ENCODE measurements at places on chromosomes 12 and 14.
A peak's percentile ranks its signal among the peaks of the same experiment; 100 is the strongest.

- no peak for DNase-seq
Observed at GRCh38 chr12:101298426-101298825, 18.5 kb downstream of the UTP20 start.

DNA sequence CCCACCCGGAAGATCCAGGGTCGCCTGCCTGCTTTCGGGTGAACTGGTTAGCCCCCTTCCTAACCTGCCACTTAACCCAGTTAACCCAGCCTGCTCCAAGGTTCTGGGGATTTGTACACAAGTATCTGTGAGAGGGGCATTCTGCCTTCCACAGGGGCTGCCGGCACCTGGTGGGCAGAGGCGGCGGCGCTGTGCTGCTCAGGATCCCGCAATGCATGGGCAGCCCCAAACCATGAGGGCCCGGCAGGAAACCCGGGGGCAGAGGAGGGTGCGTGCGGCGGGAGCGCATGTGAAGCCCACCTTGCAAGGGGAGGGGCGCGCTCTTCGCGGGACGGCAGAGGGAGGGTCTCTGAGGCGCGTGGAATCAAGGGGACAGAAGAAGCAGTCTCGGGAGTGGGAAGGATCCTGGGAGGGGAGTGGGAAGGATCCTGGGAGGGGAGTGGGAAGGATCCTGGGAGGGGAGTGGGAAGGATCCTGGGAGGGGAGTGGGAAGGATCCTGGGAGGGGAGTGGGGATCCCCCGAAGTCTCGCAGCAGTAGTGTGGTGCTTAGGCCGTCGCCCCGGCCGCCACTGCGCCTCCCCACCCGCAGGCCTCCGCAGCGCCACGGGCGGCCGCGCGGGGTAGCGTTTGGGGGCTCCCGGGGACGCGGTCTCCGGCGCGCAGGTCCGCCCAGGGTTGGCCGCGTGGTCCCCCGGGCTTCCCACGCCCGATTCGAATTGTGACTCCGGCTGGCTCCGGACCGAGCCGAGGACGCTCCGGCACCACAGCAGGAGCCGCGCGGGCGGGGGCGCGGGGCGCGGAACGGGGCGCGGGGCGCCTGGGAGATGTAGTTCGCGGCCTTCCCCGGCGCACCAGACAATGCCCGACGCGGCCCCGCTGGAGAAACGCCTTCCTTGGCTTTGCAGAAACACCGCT lies 4.9 kb upstream of the MTA1 start:
- peak; percentile 41 for DNase-seq

- no peak for DNase-seq
Observed at GRCh38 chr14:22465201-22465840, 123.7 kb downstream of the DAD1 start.

DNA sequence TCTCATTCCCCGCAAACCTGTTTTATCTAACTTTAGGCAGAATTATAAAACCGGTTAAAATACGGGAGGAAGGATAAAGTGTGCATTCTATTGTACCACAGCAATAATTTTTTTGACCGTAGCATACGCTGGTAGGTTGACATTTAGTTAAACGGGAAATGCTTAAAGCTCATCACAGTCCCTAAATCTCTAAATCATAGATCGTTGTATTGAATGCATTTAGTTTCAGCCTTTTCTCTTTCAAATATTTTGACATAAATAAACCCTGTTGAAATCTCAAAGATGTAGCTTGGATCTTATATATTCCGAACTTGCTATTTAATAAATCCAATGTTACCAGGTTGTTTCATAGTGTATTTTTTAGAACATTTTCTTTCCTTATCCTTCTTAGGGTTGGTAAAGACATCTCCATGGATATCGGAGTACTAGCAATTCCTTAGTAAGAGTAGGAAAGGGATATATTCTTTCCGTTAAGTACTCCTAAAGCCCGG lies 798 bp downstream of the CLEC2B start:
- DNase-seq, result no peak

DNA sequence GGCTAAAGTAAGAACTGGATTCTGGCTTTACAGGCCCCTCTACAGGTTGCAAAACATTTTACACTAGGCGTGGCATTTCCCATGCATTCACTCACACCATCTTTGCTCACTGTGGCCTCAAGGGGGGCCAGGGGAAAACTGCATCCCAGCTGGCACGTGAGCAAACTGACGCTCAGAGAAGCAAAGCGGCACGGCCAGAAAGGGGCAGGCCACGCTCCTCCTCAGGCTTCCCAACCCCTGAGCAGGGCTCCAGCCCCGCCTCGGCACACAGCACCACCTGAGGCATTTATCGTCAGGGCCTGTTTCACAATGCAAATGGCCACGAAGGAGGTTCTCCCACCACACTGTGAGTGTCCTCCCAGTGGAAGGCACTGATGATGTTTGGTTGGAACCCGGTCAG lies 90.8 kb downstream of the BCL11B start:
- no peak for DNase-seq

GRCh38 chr12:124527861-124528561 lies 39.4 kb downstream of the NCOR2 start:
- DNase-seq, result no peak

- DNase-seq, result no peak
Observed at GRCh38 chr12:120115692-120116440, 687 bp downstream of the RAB35 start.

GRCh38 chr12:67630373-67631088 lies 18.0 kb upstream of the DYRK2 start:
- DNase-seq, result peak; percentile 47

GRCh38 chr14:31568161-31568560 lies 7.0 kb downstream of the NUBPL start:
- DNase-seq, result no peak

DNA sequence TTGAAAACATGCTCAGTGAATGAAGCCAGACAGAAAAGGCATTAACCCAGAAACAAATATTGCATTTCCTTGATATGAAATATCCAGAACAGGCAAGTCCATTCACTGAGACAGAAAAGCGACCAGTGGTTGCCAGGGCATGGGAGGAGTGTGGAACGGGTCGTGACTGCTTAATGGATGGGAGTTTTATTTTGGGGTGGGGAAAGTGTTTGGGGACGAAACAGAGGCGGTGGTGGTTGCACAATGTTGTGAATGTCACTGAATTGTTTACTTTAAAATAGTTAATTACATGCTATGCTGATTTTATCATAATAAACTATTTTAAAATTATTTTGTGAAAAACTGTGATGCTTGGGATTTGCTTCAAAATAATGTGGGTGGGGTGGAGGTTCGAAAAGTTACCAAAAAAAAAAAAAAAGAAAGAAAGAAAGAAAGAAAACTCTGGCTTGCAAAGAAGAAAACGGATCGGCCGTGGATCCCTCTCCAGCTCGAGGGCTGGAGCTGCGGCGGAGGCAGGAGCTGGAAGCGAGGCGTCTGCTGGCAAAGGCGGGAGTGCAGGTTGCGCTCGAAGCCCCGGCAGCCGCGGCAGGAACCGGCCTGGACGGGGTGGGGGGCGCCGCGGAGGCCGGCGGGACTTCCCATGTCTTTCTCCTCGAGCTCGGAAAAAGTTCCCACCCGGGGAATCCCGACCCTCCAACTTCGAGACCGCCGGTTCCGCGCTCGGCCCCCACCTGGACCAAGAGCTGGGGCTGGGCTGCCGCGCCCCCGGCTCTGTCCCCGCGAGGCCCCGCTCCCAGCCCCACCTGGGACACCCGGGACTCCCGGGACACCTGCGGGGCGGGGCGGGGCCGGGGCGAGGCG lies 524 bp upstream of the P2RX2 start:
- DNase-seq, result no peak
